ENCODE measurements at places on chromosomes 3 and 15. TPM values are rescaled to one million over a fixed set of nuclear protein-coding genes. Genes with fewer than 3 reads are reported as not detected.

The CATSPER2 gene
- 4.5 TPM for total RNA-seq

The CDHR4 gene
- not detected for total RNA-seq

The SCG3 gene
- total RNA-seq, result not detected

The TRPM1 gene
- not detected for total RNA-seq

The CLDND1 gene
- total RNA-seq, result 91.7 TPM

The SLC27A2 gene
- total RNA-seq, result 25.2 TPM

The ANKRD63 gene
- total RNA-seq, result not detected

The GPR160 gene
- 10.3 TPM for total RNA-seq

The UPK1B gene
- total RNA-seq, result not detected

The ALDH1A3 gene
- total RNA-seq, result not detected

The GRK7 gene
- not detected for total RNA-seq

The ZKSCAN7 gene
- total RNA-seq, result 1.5 TPM

The C3orf85 gene
- not detected for total RNA-seq

The INSYN1 gene
- not detected for total RNA-seq

The PRR20G gene
- not detected for total RNA-seq

The DAZL gene
- not detected for total RNA-seq

The CIB2 gene
- total RNA-seq, result 2.1 TPM

The ACSBG1 gene
- not detected for total RNA-seq

The GATA2 gene
- not detected for total RNA-seq

The ARPC4 gene
- 141 TPM for total RNA-seq

The BBX gene
- total RNA-seq, result 43.1 TPM

The STRIT1 gene
- total RNA-seq, result not detected

The PIGZ gene
- total RNA-seq, result 0.26 TPM

The ANP32A gene
- 245 TPM for total RNA-seq

The FSIP1 gene
- total RNA-seq, result 0.27 TPM

The GLDN gene
- total RNA-seq, result not detected

The CAMK2N2 gene
- not detected for total RNA-seq

The TNNC1 gene
- 7.2 TPM for total RNA-seq

The TEX264 gene
- total RNA-seq, result 26.6 TPM

The KIF7 gene
- 1.1 TPM for total RNA-seq

The VWA5B2 gene
- total RNA-seq, result not detected

The RASL12 gene
- not detected for total RNA-seq

The ABI3BP gene
- total RNA-seq, result not detected

The APOD gene
- total RNA-seq, result 0.44 TPM

The IL12A gene
- total RNA-seq, result not detected

The TGM4 gene
- total RNA-seq, result not detected

The AHSG gene
- not detected for total RNA-seq

The SI gene
- not detected for total RNA-seq

The ITIH1 gene
- not detected for total RNA-seq

The C2CD4A gene
- total RNA-seq, result 0.14 TPM

The HYAL3 gene
- 0.74 TPM for total RNA-seq

The SSR3 gene
- 128 TPM for total RNA-seq

Data from activated naive CD4-positive, alpha-beta T cell treated with anti-CD3 and anti-CD28 coated beads for 36 hours (primary cell).